ENCODE measurements at places on chromosomes 5 and 9. TPM values are rescaled to one million over a fixed set of nuclear protein-coding genes. Genes with fewer than 3 reads are reported as not detected.

DNA sequence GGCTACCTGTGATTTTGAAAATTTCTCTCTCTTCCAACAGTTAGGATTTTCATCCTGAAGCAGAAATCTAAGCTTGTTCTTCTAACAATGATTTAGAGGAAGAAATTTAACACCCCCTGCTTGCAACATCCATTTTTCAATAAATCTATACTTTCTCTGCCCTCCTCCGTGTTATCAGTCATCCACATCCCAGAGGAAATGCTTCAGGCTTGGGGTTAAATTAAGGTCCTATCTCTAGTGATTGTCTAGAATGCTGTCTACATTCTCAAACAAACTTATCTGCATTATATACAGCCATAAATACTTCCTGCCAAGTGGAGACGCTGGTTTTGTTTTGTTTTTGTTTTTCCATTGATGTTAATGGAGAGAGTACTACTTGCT is 371.0 kb downstream of the CSNK1G3 start:
- DNase-seq, result no peak
- no peaks in the 10 kb centered on the region for H3K36me3 ChIP-seq
- peaks cover 4% of the 10 kb centered on the region for H3K4me1 ChIP-seq
- no peak overlapping the region for H3K4me3 ChIP-seq
- no peaks in the 10 kb centered on the region for H3K27me3 ChIP-seq

DNA sequence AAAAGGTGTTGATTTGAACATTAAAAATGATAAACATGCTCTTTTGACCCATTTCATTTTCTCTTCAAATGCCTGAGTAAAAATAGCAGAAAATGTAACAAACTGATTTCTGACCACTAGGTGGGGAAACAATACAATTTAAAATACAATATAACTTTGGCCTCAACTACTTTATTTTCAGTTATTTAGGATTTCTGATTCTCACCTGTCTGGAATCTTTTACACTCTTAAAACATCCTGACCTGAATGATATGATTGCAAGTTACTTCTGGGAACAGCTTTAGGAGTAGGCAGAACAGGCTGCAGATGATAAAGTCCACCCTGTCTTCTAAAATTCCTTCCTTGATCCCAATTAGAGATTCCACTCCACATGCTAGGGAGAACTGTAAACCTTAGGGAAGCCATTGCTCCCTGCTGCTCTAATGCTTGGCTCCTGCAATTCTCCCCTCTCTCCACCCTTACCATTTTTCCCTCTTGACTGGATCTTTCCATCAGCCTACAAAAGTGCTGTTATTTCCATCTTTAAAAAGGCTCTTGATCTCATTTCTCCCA is 70.3 kb downstream of the FYB1 start:
- H3K27ac ChIP-seq, result no peak overlapping the region
- H3K36me3 ChIP-seq, result no peaks in the 10 kb centered on the region
- H3K4me3 ChIP-seq, result no peak overlapping the region
- no peaks in the 10 kb centered on the region for H3K27me3 ChIP-seq

The RAB24 gene
- total RNA-seq, result 18.7 TPM

GRCh38 chr5:153879596-153879995 is 159.1 kb downstream of the FAM114A2 start:
- H3K27ac ChIP-seq, result no peak overlapping the region
- H3K36me3 ChIP-seq, result no peaks in the 10 kb centered on the region
- no peaks in the 10 kb centered on the region for H3K4me1 ChIP-seq
- no peak for DNase-seq
- H3K27me3 ChIP-seq, result no peaks in the 10 kb centered on the region

GRCh38 chr9:22079873-22080341 is 70.8 kb upstream of the CDKN2B start:
- H3K27me3 ChIP-seq, result no peaks in the 10 kb centered on the region
- no peak for DNase-seq
- no peaks in the 10 kb centered on the region for H3K4me1 ChIP-seq
- H3K27ac ChIP-seq, result no peak overlapping the region
- H3K36me3 ChIP-seq, result no peaks in the 10 kb centered on the region
- H3K4me3 ChIP-seq, result no peak overlapping the region

The IL5 gene
- total RNA-seq, result not detected
